ENCODE measurements at places on chromosomes 6 and 20. TPM values are rescaled to one million over a fixed set of nuclear protein-coding genes. Genes with fewer than 3 reads are reported as not detected.

Gene ASCC3
- polyA plus RNA-seq = 17.4 TPM

Gene HCRTR2
- polyA plus RNA-seq = not detected

Gene MUCL3
- polyA plus RNA-seq = 0.04 TPM

DNA sequence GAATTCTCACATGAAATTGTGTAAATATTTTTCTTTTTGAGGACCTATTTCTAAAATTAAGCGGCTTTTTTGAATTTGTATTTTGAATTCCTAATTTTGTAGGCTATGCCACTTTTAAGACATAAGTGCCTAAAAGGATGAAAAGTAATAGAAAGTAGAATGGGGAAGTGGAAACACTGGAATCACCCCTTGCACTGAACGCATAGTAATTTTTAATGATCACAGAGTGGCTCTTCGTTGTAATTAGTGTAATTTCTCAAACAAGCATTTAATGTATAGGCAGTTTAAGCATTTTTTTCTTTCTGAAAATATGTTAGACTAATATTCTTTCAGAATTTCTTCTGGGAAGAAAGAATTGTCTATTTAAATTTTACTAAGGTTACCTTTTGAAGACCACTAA lies 73.2 kb downstream of the ARID1B start:
- no peak for DNase-seq

DNA sequence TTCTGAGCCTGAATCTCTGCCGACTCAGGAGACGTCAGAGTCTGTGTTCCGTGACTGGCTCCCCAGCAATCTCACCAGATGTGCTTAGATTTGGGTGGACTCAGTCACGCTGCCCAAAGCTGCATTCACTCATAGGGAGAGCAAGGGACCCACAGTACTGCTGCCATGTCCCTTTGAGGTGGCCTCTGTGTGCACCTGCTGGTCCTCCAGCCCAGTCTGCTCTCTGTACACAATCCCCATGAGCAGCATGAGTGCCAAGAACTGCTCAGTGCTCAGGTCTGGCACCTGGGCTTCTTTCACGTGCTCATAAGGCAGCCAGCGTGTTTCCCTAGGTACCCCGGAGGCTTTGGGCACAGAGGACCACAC lies 44.2 kb upstream of the TIAM2 start:
- DNase-seq = no peak

DNA sequence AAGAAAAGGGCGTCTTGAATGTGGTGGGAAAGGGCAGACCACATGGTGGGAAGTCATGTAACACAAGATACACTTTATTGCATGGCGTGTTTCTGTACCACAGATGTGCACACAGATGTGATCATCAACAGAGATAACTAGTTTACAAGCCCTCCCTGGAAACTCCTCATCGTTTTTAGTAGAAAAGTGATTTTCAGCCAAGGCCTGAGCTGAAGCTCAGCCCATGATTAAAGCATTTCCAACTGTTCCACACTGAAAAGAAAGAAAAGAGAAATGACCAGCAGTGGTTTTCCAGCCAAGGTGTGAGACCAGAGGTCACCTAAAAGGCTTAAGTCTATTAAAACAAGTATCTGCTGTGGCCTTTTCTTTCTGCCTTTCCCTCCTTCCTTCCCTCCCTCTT lies 463.9 kb upstream of the JAG1 start:
- DNase-seq = no peak

- no peak for DNase-seq
Measured at GRCh38 chr20:56987986-56988385, 278.5 kb downstream of the BMP7 start.
